Stimulated activated CD8-positive, alpha-beta memory T cell treated with anti-CD3 and anti-CD28 coated beads, Interleukin-7, amount 100 ng/mL, for 1 hour (primary cell): ENCODE measurements at places on chromosomes 2 and 18.

DNA sequence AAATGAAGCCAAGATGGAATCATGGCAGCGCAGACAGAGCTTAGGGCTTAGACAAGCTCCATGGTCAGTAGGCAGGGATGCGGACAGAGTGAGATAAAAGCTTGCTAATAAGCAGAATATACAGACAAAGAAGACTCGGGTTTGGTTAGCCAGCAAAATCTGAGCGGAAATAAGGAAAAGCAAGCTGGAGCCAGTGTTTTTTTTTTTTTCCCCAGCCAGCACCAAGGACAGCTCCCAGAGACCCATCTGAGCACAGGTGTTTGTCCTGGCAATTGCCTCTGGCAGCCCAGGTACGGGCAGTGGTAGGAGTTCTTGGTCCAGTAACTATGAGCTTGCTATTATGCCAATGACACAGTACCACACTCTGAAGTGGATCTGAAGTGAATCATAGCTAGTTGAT is 187.6 kb downstream of the ADCYAP1 start:
- no peak for DNase-seq

GRCh38 chr2:15556311-15556930 is 4.7 kb downstream of the NBAS start:
- DNase-seq, result no peak

DNA sequence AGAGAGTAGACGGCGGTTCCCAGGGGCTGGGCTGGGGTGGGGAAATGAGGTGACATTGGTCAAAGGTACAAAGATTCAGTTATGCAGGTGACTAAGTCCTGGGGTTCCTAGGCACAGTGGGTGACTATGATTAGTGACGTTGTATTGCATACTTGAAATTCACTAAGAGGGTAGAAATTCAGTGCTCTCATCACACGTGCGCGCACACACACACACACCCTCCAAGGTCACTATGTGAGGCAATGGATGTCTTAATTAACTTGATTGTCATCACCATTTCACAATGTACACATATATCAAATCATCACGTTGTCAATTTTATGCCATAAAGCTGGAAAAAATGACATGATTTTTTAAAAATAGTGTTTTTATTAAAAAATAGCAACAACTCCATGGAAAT is 92.9 kb upstream of the ALKAL2 start:
- DNase-seq, result no peak

GRCh38 chr2:231227310-231228162 is 29.1 kb downstream of the ARMC9 start:
- no peak for DNase-seq

DNA sequence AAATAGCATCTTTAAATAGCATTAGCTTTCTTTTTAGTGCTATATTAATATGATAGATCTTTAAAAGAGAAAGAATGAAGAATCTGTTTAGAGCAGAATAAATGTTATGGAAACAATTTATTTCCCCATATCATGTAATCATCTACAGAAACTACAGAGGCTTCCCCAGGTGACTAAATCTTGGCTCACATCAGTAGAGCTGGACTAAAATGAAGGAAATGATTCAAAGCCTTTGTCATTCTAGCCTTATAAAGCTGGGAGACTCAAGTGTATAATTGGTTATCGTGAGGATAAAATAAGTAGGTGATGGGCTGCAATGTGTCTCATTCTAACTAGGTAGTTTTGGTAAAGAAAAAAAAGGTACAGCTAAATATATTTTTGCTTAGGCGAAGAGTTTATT is 83.2 kb upstream of the UNC80 start:
- no peak for DNase-seq
